ENCODE measurements at places on chromosomes 1 and 21.

DNA sequence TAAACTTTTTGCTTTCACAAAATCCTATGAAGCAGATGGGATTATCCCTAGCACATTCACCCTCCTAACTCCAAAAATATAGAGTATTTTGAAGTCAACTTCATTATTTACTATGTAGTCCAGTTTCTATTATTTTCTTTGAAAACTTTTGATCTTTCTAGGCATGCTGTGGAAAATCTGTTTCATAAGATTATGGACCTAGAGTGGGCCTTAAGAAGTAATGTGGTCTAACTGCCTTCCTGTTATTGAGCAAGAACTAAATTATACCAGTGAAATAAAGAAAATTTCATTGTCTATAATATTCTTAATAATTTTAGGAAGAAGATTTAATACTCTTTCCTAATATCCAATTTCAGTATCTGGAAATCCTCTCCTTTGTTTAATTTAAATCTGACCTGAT is 58.1 kb downstream of the PRKACB start:
- no peak for DNase-seq

- DNase-seq, result no peak
Observed at GRCh38 chr1:211543025-211543424, 35.9 kb downstream of the SLC30A1 start.

GRCh38 chr1:192977089-192977706 is 82.0 kb downstream of the UCHL5 start:
- no peak for DNase-seq

DNA sequence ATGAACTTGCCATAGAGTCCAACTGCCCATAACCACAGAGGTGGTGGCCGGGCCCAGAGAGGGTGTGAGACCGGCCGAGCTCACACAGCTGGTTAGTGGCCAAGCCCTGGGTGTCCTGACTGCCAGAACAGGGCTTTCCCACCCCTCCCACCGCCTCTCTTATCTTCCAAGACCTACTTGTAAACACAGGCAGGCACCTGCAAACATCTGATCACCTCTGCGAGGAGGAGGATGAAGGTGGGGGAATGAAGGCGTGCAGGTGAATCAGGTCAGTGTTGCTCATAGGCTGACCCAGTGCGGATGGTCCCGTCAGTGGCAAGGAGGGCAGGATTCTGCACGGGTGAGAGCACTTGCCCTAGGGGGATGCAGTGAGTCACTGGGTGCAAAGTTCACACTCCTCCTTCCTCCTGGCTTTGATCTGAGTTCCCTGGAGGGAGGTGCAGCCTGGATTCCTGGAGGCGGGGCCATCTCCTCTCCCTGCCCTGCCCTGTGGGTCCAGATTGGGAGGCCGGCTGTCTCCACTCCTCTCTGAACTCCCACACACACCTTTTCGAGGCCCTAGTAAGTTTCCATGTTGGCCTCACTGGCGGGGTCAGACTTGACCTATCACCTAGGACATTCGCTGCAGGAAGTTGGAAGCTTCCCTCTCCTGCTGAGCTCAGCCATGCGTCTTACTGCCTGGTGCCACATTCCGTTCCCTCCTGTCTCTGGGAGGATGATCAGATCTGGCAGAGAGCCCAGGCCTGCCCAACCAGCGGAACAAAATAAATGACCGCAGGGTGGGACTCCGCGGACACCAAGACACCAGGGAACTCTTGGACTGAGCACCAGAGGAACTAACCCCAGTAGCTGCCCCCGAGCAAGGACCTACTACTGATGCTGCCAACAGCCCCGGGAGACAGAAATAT is 7.3 kb downstream of the UQCRHL start:
- no peak for DNase-seq

DNA sequence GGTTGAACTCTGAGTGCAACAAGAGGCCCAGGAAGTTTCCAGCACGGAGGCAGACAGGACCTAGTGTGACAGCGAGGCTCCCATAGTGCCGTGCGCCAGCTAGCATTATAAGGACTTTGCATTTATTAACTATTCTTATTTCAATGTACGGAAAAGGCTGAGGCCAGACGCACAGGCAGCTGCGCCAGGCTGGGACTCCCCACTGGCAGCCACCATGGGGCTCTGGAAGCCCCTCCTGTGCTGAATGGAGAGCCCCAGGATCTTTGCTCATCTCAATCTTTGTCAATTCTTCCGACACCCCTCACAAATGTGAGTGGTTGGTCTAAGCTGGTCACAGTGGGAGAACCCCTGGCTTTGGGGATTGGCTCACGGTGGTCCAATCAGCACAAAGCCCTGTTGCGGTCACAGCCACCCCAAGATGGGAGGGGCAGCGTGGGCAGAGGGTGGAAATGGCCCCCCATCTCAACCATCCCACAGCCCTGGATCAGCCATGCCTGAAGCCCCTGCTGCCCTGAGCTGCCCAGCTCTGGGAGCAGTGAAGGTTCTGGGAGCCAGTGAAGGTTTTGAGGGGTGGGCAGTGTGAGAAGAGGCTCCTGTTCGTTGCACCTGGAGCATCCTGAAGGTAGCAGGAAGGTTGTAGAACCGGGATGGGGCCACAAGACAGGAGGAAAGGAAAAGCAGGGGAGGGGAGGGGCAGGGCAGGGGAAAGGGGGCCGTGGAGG is 59.5 kb upstream of the ADARB1 start:
- DNase-seq, result no peak

GRCh38 chr1:209620487-209620884 is 31.7 kb downstream of the LAMB3 start:
- DNase-seq, result no peak

DNA sequence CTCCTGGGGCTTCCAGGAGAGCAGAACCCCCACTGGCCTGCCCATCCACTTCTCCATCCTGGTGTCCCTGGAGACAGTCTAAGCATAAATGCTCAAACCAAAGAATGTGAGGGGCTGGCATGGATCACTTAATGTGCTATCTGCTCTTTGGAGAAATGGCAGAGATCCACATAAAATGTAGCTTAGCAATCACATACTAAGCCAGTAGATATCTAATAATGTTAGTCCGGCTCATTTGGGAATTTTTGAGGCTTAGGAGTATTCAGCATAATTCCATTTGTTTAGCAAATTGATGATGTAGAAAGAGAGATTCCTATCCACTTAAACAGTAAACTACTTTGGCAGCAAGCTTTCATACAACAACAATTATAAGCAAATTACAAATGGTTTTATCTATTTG is 90.7 kb downstream of the TENT5C start:
- no peak for DNase-seq

GRCh38 chr1:219432191-219432606 is 180.7 kb downstream of the ZC3H11B start:
- DNase-seq, result no peak

DNA sequence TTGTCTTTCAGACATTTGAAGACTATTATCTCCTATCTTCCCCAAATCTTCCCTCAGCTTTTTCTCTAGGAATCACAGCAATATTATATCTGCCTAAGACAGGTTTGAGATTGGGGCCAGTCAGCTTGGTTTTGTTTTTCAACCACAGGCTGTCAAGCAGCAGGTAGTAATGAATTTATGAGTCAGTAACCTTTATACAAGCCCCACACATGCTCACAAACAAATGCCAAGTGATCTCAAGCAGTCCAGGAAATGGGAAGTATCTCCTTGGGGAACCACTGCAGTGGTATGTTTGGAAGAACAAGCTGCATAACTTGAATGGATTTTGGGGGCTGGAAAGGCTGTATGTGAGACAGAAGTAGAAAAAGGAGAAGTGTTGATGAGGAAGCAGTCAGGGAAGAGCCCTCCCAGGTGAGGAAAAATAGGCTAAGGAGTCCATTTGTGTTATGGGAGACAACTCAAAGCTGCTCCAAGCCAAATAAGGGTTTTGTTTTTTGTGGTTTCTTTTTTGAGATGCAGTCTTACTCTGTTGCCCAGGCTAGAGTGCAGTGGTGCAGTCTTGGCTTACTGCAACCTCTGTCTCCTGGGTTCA is 2.1 kb downstream of the DHDDS start:
- no peak for DNase-seq

GRCh38 chr1:67332653-67333529 is 25.2 kb downstream of the IL12RB2 start:
- no peak for DNase-seq

- DNase-seq, result no peak
Observed at GRCh38 chr1:55955016-55955621, 624.2 kb downstream of the PLPP3 start.

- no peak for DNase-seq
Observed at GRCh38 chr1:212477680-212478466, 45.2 kb downstream of the NENF start.

DNA sequence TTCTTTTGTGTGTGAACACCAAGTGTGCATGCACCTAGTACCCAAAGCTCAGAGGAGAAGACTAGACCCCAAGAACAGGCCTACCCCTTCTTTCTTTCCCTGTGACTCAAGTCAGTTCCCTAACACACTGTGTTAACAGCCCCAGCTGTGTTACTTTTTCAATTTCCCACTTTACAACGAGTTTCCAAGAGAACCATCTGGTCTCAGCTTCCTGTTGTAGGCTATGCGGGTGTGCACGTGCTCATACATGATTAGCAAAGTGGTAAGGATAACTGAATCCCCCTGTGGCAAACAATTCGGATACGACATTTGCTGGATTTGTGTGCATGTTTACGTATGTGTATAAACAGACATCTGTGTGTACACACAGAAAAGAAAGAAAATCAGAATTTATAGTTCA is 17.9 kb downstream of the IFNAR2 start:
- no peak for DNase-seq

DNA sequence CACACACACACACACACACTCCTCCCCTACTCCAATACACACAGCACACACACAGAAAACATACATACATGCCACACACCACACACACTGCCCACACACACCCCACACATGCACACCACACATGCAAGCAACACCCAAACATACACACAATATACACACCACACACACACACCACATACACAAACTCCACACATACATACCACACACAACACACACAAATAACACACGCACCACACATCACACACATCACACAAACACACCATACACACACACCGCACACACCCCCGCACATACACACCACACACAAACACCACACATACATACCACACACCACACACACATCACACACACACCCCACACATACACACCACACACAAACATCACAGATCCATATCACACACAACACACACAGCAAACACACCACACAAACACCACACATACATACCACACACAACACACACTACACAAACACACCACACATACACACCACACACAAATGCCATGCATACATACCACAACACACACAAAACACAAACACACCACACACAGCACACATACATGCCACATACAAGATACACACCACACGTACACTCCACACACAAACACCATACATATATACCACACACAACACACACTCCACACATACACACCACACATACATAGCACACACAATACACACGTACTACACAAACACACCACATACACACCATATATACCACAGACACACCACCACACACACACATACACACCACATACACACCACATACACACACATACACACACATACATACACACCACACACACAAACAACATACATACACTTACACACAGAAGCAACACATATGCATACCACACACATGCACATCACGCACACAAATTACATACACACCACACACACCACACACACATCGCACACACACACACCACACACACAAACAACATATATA is 932 bp upstream of the RAB7B start:
- no peak for DNase-seq

- no peak for DNase-seq
Observed at GRCh38 chr1:5274527-5274926, 620.1 kb downstream of the AJAP1 start.

- DNase-seq, result no peak
Observed at GRCh38 chr1:9086796-9087195, 17.4 kb upstream of the SLC2A5 start.

DNA sequence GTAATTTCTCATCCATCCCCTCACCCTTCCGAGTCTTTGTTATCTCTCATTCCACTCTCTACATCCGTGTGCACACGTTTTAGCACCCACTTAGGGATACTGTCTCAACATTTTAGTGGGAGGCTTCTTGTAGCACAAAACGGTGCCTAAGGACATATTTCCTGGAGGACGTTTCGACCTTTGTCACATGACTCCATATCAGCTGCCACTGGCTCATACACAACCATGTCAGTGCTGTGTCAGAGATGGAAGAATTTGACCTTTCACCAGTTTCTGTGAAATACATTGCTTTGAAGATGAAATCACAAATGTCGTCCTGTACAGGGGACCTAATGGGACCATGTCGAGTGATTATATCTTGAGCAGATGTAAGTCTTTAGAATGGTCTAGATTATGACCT is 15.6 kb downstream of the B3GALT5 start:
- DNase-seq, result no peak

- DNase-seq, result no peak
Observed at GRCh38 chr1:112927462-112927990, 28.5 kb downstream of the SLC16A1 start.

GRCh38 chr1:10739589-10739988 is 56.9 kb downstream of the CASZ1 start:
- no peak for DNase-seq

DNA sequence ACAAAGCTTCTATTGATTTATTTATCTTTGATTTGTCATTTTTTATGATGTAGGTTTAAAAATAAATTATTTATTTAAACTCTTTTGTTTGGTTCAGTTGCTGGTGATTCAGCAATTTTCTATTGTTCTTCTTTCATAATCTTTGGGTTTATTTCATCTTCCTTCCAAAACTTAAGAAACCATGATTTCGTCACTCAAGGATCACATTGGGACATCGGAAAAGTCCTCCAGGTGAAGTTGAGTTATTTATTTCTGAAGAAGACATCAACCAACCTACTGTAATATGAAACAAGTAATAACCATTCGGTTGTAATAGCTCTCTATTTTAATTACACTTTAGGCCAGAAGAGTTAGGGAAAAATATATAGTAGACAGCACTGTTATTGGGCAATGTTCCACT is 23.0 kb upstream of the WLS start:
- no peak for DNase-seq

GRCh38 chr1:231841616-231842344 is 215.2 kb downstream of the DISC1 start:
- no peak for DNase-seq

GRCh38 chr1:26411624-26412074 is 1.0 kb downstream of the LIN28A start:
- no peak for DNase-seq

All from NCI-H187 treated with DMSO at 0.1 percent for 48 hours (cell line).